CD4-positive, alpha-beta T cell treated with Interferon alpha-2 for 1 hour (primary cell): ENCODE measurements at places on chromosomes 2 and 18.

DNA sequence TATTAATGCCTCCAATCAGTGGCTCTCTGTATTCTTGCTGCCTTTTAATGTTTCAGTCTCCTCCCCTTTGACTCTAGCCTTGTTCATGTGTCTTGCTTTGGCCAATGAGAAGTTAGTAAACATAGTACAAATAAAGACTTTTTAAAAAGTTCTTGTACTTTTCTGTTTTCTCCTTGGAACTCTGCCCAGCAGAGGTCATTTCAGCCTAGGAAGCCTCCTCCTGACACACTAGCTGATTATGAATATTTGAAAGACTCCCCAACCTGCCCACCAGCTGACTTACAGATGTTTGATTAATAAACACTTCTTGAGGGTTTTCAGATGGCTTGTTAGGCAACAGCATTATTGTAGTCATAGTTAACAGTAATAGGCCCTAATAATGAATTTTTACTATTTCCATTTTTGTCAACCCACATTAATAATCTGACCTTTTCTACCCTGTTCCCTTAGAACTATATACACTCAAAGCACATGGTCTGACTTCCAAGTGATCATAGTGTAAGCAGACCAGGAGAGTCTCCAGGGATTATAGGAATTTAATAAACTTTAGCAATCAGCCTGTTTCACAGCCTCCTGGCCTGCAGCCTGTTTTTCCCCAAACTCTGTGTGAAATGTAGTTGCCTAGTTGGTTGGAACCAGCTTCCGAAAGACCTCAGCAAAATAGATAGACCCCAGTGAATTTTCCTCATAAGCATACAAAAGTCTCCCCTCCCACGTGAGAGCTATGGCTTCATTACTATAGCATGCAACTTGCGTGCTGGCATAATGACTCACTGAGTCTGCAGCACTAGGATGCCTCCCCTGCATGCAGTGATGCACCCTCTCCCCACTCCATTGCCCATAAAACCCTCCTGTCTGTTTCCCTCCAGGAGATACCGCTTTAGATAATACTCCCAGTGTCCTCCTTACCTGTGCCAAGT, 670.7 kb upstream of the ZNF804A start:
- DNase-seq, result no peak

DNA sequence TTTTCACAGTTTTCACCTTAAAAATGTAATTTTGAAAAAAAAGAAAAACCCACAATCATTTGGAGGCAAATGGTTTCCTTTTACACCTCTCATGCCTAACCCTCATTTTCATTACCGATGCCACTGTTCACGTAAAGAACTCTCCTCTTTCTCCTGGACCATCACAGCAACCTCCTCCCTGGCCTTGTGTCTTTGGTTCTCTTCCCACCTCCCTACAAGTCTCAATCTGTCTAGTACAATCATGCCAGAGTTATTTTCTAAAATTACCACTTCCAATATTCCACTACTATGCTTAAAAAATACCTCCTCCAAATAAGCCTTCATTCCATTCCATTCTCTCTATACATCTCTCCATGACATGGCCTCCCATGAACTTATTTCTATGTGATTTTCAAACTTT, 77.9 kb upstream of the RIT2 start:
- no peak for DNase-seq

DNA sequence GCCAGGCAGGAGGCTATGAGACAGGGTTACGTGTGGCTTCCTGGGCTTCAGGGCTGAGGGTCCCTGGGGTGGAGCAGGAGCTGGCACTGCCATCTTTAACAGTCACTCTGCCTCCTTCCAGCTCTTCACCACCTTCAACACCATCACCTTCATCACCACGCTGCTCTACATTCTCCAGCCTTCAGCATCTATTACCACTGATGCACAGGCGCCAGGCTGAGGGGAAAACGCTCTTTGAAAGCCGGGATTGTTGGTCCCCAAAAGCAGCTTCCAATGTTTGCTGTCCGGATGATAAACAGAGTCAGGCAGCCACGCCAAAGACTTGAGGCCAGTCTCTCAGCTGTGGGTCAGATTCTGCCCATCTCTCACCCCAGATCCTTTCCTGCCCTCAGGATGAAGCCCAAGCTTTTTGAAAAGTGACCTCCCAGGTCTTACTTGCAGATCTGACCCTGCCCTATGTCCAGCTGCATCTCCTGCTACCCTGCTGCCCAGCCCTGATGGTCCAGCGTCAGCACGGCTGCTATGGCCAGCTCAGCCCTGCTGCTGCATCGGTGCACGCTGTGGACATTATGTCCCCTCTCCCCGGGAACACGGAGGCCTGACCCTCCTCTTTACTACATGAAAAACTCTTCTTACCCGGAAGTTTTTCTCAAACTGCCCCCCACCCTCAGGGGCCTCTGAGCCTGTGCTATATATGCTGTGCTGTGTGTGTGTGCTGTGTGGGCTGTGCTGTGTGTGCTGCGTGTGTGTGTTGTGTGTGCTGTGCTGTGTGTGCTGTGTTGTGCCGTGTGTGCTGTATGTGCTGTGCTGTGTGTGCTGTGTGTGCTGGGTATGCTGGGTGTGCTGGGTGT, 31.2 kb upstream of the MAL start:
- DNase-seq, result no peak

- DNase-seq, result no peak
Measured at GRCh38 chr18:52054324-52054723, 285.7 kb upstream of the DCC start.

DNA sequence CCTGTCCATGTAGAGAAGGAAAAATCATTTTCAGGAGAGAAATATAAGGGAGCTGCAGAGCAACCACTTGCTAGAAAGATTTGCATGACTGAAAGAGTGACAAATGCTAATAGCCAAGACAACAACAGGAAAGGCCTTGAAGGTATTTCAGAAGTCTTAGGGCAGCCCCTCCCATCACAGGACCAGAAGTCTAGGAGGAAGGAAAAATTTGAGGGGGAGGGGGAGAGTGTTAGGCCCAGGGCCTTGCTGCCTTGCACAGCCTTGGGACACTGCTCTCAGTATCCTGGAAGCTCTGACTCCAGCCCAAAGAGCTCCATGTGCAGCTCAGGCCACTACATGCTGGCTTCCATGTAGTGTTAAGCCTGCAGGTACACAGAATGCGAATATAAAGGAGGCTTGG, 266.9 kb downstream of the GLI2 start:
- no peak for DNase-seq

- DNase-seq, result no peak
Measured at GRCh38 chr18:71028285-71028762, 739.5 kb downstream of the SOCS6 start.

DNA sequence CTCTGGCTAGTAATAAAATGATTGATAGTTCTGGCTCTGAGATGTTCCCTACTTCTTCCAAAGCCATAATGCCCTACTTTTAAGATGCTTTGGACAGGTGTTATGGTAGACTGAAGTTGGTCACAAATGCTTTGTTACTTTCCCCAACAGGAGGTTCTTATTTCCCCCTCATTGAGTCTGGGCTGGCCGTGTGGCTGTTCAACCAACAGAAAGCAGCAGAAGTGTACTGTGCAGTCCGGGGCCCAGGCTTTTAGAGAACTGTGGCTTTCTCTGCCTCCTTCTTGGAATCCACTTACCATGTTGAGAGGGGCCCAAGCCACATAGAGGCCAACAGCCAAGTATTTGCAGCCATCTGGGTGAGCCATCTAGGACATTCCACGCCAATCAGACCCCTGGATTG, 94.2 kb downstream of the KCTD1 start:
- DNase-seq, result no peak

GRCh38 chr2:27621524-27621923, 7.3 kb downstream of the CCDC121 start:
- no peak for DNase-seq

GRCh38 chr2:5125017-5125730, 567.0 kb upstream of the SOX11 start:
- no peak for DNase-seq

GRCh38 chr2:100720445-100720844, 99.5 kb upstream of the NPAS2 start:
- DNase-seq, result no peak

GRCh38 chr2:12484536-12485115, 232.1 kb upstream of the TRIB2 start:
- DNase-seq, result no peak
